ENCODE measurements at places on chromosomes 11 and 22.

- no peak for DNase-seq
These were observed 7.9 kb downstream of the RNF169 start for GRCh38 chr11:74756571-74756970.

DNA sequence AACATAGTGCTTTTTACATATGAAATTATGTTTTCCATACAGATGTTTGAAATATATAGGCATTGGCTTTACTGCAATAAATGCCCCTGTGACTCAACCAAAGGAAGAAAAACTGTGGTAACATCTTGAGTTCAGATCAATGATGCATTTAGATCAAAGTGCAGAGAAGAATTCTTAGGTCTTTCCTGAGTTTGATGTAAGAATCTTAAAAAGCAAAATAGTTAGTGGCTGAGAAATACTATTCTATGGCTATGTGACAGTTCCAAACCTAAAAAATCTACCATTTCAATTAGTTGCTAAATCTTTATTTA is 93.7 kb downstream of the SOX6 start:
- no peak for DNase-seq

DNA sequence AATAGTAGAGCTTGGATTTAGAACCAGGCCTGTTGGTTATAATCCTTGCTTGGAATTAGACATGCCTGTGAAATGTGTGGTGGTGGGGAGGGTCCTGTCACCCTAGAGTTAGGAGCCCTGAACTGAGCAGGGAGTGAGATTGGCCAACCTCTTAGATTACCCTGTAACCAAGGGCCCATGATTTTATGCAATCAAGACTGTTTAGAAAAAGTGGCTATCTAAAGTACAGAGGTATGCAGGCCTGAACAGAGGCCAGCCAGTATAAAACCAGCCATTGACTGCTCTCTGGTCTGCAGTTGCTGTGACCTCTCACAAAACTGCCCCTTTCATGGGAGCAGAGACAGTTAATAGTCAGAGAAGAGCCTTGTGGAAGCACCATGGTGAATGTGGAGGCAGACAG is 36.2 kb downstream of the SERPINH1 start:
- DNase-seq = no peak

DNA sequence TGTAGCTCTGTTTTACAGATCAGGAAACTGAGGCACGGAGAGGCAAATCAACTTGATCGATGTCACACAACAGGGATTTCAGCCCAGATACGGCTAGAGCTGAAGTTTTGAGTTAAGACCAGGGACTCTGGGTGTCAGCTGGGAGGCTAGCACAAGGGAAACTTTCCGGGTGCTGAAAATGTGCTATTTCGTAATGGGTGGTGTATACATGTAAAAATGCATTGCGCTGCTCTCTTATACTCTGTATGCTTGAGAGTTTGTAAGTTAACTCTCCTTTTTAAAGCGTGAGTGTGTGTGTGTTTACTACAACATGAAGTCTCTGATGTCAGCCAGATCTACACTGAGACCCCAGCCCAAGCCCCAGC is 227.6 kb downstream of the MN1 start:
- no peak for DNase-seq

DNA sequence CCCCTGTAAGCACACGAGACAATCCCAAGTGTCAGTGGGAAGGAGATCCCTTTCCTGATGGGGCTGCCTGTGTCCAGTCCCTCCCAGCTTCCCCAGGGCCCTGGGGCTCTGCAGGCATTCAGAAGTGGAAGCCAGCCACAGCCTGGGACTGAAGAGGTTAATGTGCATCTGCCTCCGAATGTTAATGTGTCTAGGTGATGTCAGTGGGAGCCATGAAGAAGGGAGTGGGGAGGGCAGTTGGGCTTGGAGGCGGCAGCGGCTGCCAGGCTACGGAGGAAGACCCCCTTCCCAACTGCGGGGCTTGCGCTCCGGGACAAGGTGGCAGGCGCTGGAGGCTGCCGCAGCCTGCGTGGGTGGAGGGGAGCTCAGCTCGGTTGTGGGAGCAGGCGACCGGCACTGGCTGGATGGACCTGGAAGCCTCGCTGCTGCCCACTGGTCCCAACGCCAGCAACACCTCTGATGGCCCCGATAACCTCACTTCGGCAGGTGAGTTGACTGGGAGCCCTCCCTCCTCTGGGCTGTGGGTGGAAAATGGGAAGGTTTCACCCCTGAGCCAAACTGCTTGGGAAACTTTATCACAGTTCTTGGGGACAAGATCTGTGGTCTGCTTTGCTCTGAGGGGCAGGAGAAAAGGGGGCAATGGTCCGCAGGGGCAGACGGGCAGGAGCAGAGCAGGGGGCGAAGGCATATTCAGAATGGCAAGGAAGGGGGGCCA is at the start of gene MCHR1:
TSS of gene MCHR1 (plus strand) at position 236 of the 715 bp plus-strand sequence. CDS start at position 405, 169 bp downstream.
- no peak for DNase-seq

GRCh38 chr11:118643142-118643994 is 36.0 kb downstream of the PHLDB1 start:
- no peak for DNase-seq

DNA sequence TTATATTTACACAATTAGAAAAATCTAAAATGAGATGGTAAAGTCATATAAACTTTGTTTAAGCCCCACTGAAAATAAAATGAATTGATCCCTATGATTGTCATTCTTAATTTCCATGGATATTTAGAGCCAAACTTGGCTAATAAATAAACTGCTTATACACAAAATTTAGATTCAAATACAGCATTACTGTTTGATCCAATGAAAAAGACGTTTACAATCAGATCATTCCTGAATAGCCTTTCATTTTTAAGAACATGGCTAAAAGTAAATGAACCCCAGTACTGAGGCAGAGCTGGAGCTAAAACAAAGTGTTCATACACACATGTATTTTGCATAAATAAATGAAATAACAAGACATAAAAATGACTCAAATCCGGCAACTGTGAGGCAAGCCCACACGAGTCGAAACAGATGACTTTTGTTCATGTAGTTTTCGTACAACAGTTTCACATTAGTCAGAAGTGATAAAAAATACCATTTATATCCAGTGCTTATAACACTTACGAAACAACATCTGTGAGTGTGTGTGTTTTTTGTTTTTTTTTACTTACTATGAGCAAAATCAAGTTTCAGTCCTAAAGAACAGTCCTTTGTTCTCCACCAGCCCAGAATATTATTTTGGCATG is 386.5 kb downstream of the SOX6 start:
- DNase-seq = no peak

All from Calu3 (cell line).